GM12864 (cell line): ENCODE measurements at places on chromosomes 13 and 19.

- peak; percentile 54 for DNase-seq
Observed at GRCh38 chr19:10289167-10289835, 451 bp upstream of the ICAM5 start.

GRCh38 chr19:1237754-1238368 is at the start of gene CBARP:
TSS of gene CBARP (minus strand) at chr19:1238005. CDS start at chr19:1236100, 1,905 bp downstream.
- DNase-seq = no peak

DNA sequence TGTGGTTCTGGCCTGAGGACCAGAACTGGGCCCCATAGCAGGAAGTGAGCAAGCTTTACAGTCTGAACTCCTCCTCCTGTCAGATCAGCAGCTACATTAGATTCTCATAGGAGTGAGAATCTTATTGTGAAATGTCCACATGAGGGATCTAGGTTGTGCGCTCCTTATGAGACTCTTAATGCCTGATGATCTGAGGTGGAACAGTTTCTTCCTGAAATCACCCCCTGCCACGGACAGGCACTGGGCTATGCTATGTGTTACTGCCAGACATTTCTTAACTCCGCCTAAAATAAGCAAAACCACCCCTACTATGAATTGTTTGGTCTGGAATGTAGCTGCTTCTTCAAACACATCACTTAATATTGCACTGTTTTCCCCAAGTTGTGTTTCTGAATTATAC is 4.6 kb downstream of the FBXL3 start:
- DNase-seq = no peak

DNA sequence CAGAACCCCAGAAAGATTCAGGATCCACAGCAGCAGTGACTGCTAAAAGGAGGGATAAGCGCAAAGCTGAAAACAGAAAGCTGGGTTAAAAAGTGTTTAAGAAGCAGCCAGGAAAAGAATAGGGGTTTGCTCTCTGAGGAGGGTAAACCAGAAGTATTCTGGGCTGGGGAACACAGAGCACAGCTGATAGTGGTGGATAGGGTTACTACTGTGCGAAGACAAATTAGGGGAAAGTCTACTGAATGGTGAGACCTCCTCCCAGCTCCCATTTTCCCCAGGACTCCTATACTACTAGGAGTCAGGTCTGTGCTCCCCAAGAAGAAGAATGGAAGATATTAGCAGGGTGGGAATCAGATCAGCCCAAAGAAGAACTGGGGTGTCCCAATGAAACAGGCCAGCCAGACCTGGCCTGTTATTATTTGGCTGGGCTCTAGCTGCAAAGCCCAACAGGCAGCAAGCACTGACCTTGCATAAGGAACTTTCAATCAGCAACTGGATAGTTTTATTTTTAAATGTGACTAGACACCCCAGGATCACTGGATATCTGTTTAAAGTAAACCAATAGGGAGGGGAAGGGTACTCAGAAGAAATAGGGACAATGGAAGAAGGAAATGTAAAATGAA is 43.5 kb upstream of the SERTM1 start:
- DNase-seq = no peak

GRCh38 chr19:9043524-9043923 is 33.3 kb upstream of the MUC16 start:
- DNase-seq = no peak

DNA sequence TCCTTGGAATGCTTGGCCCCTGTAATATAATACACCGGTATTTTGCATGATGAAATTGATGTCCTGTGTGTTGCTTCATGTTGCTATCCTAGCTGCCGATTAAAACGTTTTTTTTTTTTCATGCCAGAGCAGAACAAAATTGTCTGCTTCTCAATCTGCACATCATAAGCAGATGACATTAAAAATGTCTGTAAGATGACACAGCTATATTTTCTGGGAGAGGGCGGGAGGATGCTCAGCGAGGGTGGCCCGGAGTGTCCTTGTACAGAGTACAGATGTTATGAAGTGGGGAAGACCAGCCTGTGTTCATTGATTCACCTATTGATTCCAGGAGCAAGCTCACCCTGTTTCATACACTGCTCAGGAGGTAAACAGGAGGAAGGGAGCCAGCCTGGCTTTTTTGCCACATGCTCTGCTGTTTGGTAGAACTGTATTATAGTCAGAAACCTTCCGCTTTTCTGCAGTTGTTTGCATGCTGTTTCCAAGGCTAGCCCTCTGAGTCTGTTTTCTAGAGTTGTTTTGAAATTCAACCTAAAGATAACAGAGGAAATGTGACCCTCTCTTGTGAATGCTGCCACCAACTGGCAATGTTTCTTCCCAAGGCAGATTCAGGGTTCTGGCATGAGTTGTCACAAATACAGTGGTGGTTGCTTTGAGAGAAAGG is 4.7 kb upstream of the IRS2 start:
- no peak for DNase-seq
